ENCODE measurements at places on chromosomes 13 and 19. TPM values are rescaled to one million over a fixed set of nuclear protein-coding genes. Genes with fewer than 3 reads are reported as not detected.

MVB12A gene
- 60.3 TPM for total RNA-seq

DNA sequence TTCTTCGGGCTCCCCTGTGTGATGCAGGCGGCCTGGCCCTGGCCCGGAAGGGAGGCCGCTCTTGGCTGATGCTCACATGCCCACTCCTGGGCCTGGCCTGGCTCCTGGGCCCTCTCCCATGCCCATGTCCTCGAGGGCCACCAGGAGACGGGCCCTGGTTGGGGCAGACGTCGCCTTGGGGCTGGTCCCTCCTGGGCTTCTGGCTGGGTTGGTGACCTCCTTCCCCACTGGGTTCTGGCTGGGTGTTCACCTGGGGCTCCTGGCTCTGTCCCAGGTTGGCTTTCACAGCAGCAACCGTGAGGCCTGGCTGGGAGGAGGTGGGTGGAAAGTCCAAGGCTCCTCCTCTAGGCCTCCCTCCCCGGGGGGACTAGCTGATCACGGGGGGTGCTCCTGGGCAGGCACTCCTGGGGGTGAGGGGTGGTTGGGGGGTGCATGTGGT is 15.5 kb upstream of the SLC7A10 start:
- H3K27me3 ChIP-seq = no peaks in the 10 kb centered on the region
- H3K4me3 ChIP-seq = no peak overlapping the region
- H3K4me1 ChIP-seq = no peaks in the 10 kb centered on the region
- H3K27ac ChIP-seq = no peak overlapping the region
- peaks cover 6% of the 10 kb centered on the region for H3K36me3 ChIP-seq

- H3K27me3 ChIP-seq = peaks cover 41% of the 10 kb centered on the region
- H3K27ac ChIP-seq = no peak overlapping the region
- no peak overlapping the region for H3K4me3 ChIP-seq
- H3K36me3 ChIP-seq = no peaks in the 10 kb centered on the region
- DNase-seq = no peak
- 0 out of 2 replicates have a peak, but pooled peaks cover 11% of the 10 kb centered on the region for H3K4me1 ChIP-seq
Observed at GRCh38 chr19:52687684-52688083, 47.2 kb downstream of the ZNF611 start.

DNA sequence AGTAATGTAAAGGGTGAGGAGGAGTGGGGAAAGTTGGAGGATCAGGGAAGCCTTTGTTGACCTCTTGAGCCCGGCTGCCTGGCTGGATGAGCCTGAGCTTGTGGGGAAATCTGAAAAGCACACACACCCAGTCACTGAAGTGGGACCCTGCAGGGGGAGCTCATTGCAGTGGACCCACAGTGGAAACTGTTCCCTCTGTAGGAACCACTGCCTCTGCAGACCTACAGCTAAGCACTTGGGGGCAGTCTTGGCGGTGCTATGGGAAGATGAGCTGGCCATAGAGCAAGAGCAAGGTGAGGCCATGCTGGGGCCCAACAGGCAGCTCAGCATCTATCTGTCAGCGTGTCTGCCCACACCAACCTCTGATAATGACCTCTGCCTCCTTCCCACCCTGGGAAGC is 294.8 kb downstream of the TSHZ3 start:
- no peaks in the 10 kb centered on the region for H3K27me3 ChIP-seq
- no peaks in the 10 kb centered on the region for H3K4me1 ChIP-seq
- H3K4me3 ChIP-seq = no peak overlapping the region
- H3K36me3 ChIP-seq = no peaks in the 10 kb centered on the region
- no peak overlapping the region for H3K27ac ChIP-seq
- peak; percentile 86 for DNase-seq

- no peaks in the 10 kb centered on the region for H3K36me3 ChIP-seq
- H3K27ac ChIP-seq = no peak overlapping the region
- peak; percentile 95 for DNase-seq
- H3K4me3 ChIP-seq = peak overlapping the region; percentile 50
- peaks cover 8% of the 10 kb centered on the region for H3K4me1 ChIP-seq
Observed at GRCh38 chr19:11481534-11482383, 913 bp upstream of the ELAVL3 start.

GRCh38 chr13:33186861-33187291 is 98.7 kb downstream of the STARD13 start:
- H3K4me3 ChIP-seq = no peak overlapping the region
- peaks cover 3% of the 10 kb centered on the region for H3K27me3 ChIP-seq
- peaks cover 18% of the 10 kb centered on the region for H3K4me1 ChIP-seq
- H3K36me3 ChIP-seq = no peaks in the 10 kb centered on the region
- DNase-seq = peak; percentile 65
- no peak overlapping the region for H3K27ac ChIP-seq

KCNRG gene
- 3.3 TPM for total RNA-seq

DNA sequence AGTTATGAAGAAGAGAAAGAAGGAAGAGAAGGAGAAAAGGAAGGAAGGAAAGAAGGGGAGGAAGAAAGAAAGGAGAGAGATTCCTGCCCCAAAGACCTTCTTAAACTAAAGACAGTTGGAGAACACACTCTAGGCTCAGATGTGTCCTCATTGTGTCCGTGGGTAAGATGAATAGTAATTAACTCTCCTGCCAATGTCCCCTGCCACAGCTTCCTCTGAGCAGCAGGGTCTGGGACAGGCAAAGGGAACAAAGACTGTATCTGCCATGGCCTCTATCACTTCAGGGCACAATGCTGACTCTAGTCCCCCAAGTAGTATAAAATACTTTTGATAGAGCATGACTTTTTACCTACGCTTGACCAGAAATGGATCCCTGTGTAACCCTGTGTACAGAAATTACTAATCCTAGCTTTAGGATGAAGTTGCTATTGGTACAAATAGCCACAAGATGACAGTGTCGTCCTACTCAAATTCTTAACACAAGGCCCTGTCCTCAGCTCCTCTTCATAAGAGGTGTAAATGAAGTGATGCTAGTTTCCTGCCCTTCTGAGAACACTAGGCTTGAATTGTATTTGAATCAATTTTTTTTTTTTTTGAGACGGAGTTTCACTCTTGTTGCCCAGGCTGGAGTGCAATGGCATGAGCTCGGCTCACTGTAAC is 186.2 kb upstream of the GPR12 start:
- peak; percentile 74 for DNase-seq
- H3K27ac ChIP-seq = no peak overlapping the region
- no peaks in the 10 kb centered on the region for H3K27me3 ChIP-seq
- H3K4me1 ChIP-seq = no peaks in the 10 kb centered on the region
- no peak overlapping the region for H3K4me3 ChIP-seq

DNA sequence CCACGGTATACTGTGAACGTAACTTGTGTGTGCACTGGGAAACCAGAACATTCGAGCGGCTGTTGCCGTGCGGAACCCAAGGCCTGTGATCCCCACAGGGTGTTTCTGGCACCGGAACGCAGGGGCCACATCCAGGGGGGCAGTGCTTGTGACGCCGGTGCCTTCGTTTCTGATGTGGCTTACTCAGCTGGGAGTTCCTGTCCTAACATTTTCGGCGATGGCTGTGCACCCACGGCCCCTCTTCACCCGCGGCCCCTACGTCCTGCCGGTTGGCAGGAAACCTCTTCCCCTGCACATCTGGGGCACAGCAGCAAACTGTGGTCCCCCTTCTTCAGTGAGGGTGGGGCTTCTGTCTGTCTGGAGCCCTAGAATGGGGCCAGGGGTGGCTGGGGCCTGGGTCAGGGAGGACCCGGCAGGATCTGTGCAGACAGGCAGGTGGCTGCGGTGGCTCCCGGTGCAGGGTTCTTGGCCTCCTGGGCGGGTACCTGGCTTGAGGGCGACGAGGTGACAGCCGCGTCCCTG is 26.2 kb downstream of the CSNK1G2 start:
- no peak for DNase-seq
- no peak overlapping the region for H3K27ac ChIP-seq
- H3K4me3 ChIP-seq = no peak overlapping the region
- no peaks in the 10 kb centered on the region for H3K36me3 ChIP-seq
- no peaks in the 10 kb centered on the region for H3K27me3 ChIP-seq
